Renal cortex interstitium (tissue), 15 donors: ENCODE measurements at places on chromosomes 6 and 20. TPM values are rescaled to one million over a fixed set of nuclear protein-coding genes. Genes with fewer than 3 reads are reported as not detected.

PGK2 gene
- not detected for polyA plus RNA-seq

DNA sequence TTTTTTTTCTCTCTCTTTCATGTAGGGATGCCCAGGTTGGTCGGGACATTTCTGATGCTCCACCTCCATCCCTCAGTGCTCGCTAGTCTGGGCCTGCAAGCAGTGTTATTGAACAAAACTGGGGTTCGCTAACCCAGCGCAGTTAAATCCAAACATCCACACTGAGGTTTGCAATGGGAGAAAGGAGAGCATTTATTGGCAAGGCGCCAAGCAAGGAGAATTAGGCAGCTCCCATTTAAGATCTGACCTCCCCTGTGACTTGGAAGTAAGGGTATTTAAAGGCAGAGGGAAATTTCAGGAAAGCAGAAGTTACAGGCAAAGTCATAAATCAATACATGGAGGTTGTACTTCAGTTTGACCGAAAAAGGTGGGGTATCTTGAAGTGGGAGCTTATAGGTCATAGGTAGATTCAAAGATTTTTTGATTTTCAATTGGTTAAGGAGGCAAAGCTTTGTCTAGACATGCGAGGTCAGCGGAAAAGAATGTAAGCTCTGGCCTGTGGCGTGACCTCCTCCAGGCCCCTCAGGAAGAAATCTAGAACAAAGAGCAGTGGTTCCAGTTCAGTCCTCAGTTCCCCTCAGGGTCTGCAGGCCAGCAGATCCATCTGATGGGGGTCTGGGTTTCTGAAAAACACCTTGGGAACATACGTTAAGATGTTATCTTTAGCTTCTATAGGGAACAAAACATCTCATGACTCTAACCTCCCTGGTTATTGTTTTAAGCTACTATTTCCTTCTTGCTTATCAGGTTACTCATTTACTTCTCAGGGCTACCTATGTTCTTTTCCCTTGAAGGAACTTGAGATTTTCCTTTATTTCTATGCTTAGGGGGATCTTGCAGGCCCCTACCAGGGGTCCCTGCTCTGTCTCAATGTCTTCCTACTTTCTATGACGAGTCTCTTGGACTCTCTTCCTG lies 66.0 kb upstream of the KIF16B start:
- no peak for DNase-seq

NOX3 gene
- 1.4 TPM for polyA plus RNA-seq

GRCh38 chr6:43193929-43194328 lies 11.9 kb downstream of the CUL9 start:
- DNase-seq = no peak

GRCh38 chr6:163123098-163123497 lies 291.4 kb upstream of the QKI start:
- no peak for DNase-seq

- no peak for DNase-seq
Observed at GRCh38 chr6:8057793-8058192, 6.4 kb downstream of the BLOC1S5 start.

DNA sequence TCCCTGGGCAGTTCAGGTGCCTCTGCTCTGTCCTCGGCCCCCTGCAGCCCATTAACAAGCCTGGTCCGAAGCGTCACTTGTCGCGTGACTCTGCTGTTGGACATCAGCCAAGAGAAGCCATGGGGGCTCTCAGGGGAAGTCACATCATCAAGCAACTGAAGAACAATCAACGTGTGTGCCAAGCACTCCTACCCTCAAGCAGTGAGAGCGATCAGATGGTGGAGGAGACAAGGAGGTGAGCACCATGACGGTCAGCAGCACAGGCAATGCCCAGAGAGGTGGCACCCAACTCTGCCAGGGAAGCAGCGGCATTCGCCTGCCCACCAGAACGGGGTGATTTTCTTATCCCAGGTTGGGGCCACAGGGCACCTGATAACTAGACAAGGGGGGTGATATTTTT lies 132.7 kb downstream of the AGPAT4 start:
- DNase-seq = no peak

DNA sequence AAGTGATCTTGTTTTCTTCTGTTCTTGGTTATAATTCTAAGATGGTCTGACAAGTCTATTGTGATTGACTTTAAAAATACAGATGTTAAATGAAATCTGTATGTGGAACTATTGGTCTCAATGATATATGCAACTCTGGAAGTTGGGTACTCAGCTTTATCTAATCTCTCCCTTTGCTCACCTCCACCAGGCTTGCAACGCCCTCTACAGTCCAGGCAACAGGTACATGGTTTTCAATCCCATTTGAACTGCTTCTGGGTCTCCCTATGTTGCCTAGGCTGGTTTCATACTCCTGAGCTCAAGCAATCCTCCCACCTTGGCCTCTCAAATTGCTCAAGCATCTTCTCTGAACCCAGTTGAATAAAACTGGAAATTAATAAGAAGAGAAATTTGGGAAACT lies 25.6 kb upstream of the HLA-DQB1 start:
- no peak for DNase-seq

DNA sequence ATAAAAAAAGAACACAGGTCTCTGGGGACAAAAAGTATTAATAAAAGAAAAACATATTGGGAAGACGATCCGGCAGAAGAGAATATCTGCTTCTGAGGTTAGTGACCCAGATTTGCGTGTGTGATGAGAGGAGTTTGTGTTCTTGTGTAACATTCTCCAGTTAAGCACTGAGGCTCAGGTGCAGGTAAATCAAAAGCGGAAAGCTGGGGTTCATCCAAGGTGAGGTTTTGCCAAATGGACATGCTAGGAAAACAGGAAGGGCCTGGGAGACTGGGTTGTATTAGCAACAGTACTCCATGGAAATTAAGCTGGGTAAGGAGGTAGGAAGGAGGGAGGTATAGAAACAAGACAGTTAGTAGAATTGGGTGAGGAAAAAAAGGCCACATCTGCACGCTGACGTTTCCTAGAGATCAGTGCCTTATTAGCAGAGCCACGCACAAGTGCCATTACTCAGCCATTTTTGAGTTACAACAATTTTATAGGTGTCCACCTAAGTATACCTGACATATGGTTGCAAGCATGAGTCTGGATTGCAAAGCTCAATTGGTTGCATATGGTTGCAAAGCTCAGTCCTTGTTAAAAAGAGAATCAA lies 139.6 kb downstream of the ZMYND8 start:
- no peak for DNase-seq

- no peak for DNase-seq
Observed at GRCh38 chr6:16267428-16268263, 29.3 kb downstream of the GMPR start.

SLC4A11 gene
- 3.0 TPM for polyA plus RNA-seq

RNF5 gene
- 107 TPM for polyA plus RNA-seq

DNA sequence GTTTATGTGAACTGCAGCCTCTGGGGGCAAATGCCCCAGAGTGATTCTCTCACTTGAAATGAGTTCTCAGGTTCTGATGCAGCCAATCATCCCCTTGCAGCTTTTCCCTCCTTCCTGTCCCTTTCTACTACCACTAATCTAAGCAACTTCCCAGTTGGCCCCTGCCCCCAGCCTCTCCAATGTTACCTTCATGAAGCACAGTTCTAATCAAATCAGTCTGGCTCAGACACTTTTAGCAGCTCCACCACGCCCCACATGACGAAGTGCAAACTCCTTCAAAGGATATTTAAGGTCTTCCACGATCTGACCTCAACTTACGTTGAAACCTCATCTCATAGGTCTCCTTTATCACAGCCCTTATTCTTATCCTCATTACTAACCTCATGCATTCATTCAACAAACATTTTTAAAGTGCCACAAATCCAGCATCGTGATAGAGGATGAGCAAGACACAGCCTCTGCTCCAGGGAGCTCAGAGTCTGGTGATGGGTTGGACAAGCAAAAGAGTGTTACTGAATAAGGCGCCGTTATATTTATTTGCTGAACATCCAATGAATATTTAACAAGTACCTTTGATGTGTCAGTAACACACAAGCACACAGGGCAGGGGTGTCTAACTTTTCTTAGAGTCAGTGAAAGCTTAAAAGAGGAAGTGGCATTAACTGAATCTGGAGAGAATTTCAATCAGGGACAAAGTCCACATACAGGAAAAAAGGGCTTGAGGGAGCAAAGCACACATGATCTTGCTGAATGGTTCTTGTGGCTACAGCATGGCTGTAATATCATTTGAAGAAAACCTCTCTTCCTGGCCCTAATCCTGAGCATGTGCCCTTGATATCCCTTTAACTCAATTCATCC lies 20.4 kb upstream of the DTNBP1 start:
- DNase-seq = no peak

TRIM38 gene
- 9.4 TPM for polyA plus RNA-seq

DNA sequence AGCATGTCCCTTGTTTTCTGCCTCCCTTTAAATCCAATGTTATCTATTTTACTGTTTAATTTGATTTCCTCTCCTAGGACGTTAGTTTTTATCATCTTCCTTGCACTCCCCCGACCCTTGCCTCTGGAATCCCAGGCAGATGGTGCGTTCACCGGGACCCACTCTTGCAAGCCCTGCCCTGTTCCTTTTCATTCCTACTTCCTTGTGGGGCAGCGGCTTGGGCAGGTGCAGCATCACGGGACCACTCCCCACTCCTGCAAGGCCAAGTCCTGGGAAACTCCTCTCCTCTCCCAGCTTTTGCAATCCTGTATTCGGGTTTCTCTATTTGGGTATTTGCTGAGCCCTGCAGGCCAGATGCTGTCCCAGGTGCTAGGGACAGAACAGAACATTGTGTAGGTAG lies 5.8 kb upstream of the CDH4 start:
- DNase-seq = no peak

DNA sequence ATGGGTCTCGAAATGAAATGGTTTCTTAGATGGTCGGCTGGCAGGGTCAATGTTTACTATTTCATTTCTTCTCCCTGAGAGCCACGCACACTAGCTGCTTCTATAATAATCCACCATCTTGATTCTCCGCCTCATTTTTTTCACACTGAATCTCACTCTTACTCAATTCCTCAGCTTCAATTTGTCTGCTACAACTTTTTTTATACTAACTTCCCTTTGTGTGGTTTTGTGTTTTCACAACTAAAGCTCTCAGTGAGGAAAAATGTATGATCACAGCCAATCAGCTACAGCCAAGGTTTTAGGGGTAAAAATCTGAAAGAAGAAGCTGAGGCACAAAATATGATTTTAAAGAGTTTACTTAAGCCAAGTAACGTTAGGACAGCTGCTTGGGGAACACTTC lies 1309.4 kb downstream of the EPHA7 start:
- DNase-seq = no peak
